Calu3 (cell line): ENCODE measurements at places on chromosomes 12 and 14. TPM values are rescaled to one million over a fixed set of nuclear protein-coding genes. Genes with fewer than 3 reads are reported as not detected.

DNA sequence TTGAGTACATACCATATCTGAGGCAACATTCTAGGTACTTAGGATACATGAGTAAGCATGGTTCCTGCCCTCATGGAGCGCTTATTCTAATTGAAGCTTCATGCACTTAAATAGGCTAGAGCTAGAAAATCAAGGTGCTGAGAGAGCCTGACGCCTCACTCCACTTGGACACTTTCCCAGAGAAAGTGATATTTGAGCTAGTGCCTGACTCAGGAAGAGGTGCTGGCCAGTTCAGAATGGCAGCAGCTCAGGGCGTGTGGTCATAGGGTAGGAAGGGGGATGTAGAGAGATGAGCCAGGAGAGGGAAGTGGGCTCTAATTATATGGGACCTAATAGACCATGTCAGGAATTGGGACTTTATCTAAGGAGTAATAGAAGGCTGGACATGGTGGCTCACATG is 33.3 kb downstream of the TULP3 start:
- no peak overlapping the region for H3K4me3 ChIP-seq
- H3K27me3 ChIP-seq = no peaks in the 10 kb centered on the region
- peaks cover 8% of the 10 kb centered on the region for H3K36me3 ChIP-seq
- no peak overlapping the region for H3K27ac ChIP-seq

- H3K36me3 ChIP-seq = no peaks in the 10 kb centered on the region
- H3K27me3 ChIP-seq = no peaks in the 10 kb centered on the region
- DNase-seq = no peak
- H3K4me1 ChIP-seq = no peaks in the 10 kb centered on the region
- H3K4me3 ChIP-seq = no peak overlapping the region
These were observed 211.8 kb downstream of the SNAPC1 start for GRCh38 chr14:61973981-61974380.

Gene ETV6
- 80.6 and 89.1 TPM in 2 replicates for total RNA-seq

DNA sequence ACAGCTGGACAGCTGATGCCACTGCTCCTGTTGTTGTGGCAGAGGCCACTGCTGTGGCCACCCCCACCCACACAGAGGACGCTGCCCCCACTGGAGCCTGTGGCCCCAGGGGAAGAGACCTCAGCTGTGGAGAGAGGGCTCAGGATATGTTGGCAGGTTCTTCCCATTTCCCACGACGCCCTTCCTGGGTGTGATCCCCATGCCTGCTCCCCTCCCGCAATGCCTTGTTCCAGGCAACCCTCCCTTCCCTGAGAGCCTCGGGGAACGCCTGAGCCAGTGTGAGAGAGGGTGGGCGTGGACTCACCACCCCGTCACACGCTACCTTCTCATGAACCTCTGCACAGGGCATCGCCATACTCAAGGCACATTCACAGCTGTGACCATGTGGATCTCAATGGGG is 5.7 kb upstream of the KRT82 start:
- H3K27me3 ChIP-seq = peaks cover 49% of the 10 kb centered on the region
- H3K36me3 ChIP-seq = no peaks in the 10 kb centered on the region
- no peak overlapping the region for H3K27ac ChIP-seq
- DNase-seq = no peak
- H3K4me3 ChIP-seq = no peak overlapping the region

GRCh38 chr14:81849714-81850113 is 316.1 kb upstream of the SEL1L start:
- no peak overlapping the region for H3K27ac ChIP-seq
- DNase-seq = no peak

GRCh38 chr14:36204461-36205073 is 28.0 kb upstream of the PTCSC3 start:
- DNase-seq = no peak
- no peaks in the 10 kb centered on the region for H3K4me1 ChIP-seq
- no peak overlapping the region for H3K4me3 ChIP-seq
- no peaks in the 10 kb centered on the region for H3K36me3 ChIP-seq
- peaks cover 3% of the 10 kb centered on the region for H3K27me3 ChIP-seq

GRCh38 chr14:23327947-23328744 is 6.9 kb downstream of the PABPN1 start:
- DNase-seq = peak; percentile 65
- H3K36me3 ChIP-seq = peaks cover 37% of the 10 kb centered on the region
- H3K27ac ChIP-seq = no peak overlapping the region
- no peaks in the 10 kb centered on the region for H3K27me3 ChIP-seq
- H3K4me1 ChIP-seq = peaks cover 12% of the 10 kb centered on the region

GRCh38 chr12:2792671-2793500 is 1.9 kb upstream of the FKBP4 start:
- no peak overlapping the region for H3K27ac ChIP-seq
- peaks cover 44% of the 10 kb centered on the region for H3K27me3 ChIP-seq
- DNase-seq = no peak
- H3K4me3 ChIP-seq = no peak overlapping the region
- peaks cover 34% of the 10 kb centered on the region for H3K36me3 ChIP-seq

DNA sequence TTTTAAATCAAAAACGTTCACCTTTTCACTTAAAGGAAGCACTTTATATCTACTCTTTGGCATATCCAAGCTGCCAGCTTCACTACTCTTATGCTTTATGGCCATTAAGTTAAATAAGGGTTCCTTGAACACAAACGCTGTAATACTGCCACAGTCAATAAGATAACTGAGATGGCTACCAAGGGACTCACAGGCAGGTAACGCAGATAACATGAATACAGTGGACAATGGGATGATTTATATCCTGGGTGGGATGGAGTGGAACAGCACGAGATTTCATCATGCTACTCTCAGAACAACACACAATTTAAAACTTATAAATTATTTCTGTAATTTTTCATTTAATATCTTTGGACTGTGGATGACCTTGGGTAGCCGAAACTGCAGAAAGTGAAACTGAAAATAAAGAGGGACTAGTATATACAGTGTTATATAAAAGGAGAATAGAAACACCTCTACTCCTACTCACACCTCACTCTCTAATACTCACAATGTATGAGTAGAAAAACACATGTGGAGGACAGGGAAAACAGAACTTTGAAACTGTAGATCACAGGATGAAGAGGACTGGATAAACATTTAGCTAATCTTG is 367.3 kb downstream of the C12orf50 start:
- H3K36me3 ChIP-seq = no peaks in the 10 kb centered on the region
- H3K27me3 ChIP-seq = no peaks in the 10 kb centered on the region
- H3K27ac ChIP-seq = peak overlapping the region; percentile 84
- DNase-seq = no peak

GRCh38 chr12:96000858-96001257 is 4.7 kb upstream of the HAL start:
- peaks cover 8% of the 10 kb centered on the region for H3K36me3 ChIP-seq
- no peak overlapping the region for H3K4me3 ChIP-seq
- DNase-seq = no peak
- no peaks in the 10 kb centered on the region for H3K27me3 ChIP-seq

Gene SLC17A8
- not detected in 2 replicates for total RNA-seq

Gene DCN
- total RNA-seq = not detected in 2 replicates
